ENCODE measurements at places on chromosomes 2 and 18.

DNA sequence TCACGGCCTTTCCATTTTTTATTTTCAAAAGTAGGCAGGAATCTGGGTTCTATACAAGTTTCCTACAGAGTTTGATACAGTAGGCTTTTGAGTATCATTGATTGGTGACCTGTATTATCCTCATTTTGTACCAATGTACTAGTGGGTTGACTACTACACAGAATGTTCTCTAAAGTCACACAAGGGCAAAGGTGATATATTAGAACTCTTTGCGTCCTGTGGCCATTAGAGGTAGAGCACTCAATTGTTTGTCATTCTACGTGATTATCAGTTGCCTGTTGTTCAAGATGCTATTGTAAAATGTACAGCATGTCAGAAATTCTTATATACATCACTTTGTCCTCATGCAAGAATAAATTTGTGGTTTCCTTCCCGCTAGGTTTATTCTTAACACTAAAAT lies 24.8 kb downstream of the WDR75 start:
- DNase-seq: no peak

GRCh38 chr2:30239986-30240752 lies 8.8 kb downstream of the LBH start:
- peak; percentile 49 for DNase-seq

- no peak for DNase-seq
Measured at GRCh38 chr2:233778030-233778429, at the start of gene MROH2A. TSS of gene MROH2A (plus strand) at chr2:233778330. CDS start at chr2:233779359, 1,029 bp downstream.

- no peak for DNase-seq
Measured at GRCh38 chr2:10075571-10076209, 4.5 kb downstream of the CYS1 start.

DNA sequence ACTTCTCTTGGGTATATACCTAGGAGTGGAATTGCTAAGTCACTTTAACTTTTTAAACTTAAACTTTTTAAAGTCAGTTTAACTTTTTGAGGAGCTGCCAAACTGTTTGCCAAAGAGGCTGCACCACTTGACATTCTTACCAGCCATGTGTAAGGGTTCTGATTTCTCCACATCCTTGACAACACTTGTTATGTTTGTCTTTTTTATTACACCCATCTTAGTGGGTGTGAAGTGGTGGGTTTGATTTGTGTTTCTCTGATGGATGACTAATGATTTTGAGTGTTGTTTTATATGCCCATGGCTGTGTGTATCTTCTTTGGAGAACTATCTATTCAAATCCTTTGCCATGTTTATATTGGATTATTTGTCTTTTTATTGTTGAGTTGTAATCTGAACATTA lies 13.6 kb downstream of the ASAP2 start:
- DNase-seq: no peak

DNA sequence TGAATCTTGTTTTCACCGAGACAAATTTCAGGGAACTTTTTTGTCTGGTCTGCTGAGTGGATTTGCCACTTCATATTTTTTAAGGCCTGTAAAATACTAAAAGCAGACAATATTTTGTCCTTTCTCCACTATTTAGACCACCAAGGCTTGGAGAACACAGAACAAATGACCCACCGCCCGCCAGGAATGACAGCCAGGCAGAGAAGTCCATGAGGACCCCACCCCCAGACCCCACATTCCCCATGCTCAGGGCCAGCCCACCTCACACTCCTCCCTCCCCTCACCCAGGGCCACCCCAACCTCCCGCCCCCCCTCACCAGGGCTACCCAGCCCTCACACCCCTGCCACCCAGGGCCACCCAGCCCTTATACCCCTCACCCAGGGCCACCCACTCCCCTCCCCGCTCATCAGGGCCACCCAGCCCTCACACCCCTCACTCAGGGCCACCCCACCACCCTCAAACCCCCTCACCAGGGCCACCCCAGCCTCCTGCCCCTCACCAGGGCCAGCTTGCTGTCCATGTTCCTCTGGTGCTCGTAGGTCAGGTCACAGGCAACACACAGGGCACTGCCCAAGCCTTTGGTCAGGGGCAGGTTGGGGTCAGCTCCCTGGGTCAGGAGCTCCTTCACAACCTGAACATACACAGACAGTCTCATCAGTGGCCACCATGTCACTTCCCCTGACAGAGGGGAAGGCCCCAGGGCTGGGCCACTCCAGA lies 50.6 kb downstream of the ANKMY1 start:
- no peak for DNase-seq

- DNase-seq: no peak
Measured at GRCh38 chr2:102074152-102074783, 68.3 kb upstream of the IL1R1 start.

DNA sequence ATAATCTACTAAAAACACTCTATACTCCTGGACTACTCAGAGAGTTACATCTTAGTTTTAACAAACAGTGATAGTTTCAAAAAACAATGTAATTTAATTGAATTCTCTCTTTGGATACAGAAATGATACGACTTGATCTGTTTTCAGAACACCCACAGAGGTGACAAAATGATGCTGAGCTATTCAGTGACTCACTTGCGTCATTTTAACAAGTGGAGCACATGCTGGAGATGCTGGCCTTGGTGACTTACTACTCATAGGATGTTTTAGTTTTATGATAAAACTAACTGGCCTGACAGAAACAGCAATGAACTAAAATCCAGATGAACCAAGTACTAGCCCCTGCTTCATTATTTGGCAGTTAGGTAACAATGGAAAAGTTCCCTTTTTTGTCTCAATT lies 101.3 kb upstream of the ITGB6 start:
- DNase-seq: no peak

GRCh38 chr2:203164311-203164935 lies 74.4 kb upstream of the CYP20A1 start:
- no peak for DNase-seq

- DNase-seq: no peak
Measured at GRCh38 chr18:79062806-79063205, 6.4 kb upstream of the ATP9B start.

DNA sequence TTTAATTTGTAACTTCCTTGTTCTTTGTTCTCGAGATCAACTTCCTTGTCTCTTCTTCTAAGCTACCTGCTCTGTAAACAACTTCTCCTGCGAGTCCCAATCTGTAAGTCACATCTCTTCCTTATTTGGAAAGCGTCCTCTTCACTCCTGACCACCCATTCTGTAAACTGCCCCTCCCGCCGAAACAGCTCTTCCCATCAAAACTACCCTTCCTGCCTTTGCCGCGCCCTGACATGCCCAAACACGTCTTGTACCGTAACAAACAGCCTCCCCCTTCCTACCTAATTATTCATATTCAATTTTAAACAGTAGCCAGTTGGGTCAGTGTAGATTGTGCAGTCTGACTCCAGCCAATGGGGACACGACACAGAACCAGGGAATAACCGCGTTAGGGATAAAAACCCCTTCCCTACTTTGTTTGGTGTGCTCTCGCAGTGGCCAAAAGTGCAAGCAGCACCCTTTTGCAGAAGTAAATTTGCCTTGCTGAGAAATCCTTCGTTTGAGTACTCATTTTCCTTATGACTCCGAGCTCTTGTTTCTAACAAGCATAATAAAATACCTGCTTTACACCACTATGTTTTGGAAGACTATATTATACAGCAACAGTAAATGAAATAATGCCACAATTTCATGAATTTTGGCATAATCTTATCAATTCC lies 39.8 kb downstream of the PIAS2 start:
- DNase-seq: no peak

DNA sequence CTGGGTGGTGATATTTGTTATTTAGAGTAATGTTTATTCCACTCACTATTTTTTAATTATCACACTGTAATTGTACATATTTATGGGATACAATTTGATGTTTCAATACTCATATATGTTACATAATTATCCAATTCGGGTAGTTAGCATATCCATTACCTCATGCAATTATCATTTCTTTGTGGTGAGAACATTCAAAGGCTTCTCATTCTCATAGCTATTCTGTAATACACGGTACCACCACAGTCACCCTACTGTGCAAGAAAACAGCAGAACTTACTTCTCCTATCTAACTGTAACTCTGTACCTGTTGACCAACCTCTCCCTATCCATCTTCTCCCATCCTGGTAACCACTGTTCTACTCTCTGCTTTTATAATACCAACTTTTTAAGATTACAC lies 4.6 kb downstream of the TBC1D8 start:
- no peak for DNase-seq

GRCh38 chr2:239420082-239420481 lies 19.3 kb upstream of the HDAC4 start:
- no peak for DNase-seq

DNA sequence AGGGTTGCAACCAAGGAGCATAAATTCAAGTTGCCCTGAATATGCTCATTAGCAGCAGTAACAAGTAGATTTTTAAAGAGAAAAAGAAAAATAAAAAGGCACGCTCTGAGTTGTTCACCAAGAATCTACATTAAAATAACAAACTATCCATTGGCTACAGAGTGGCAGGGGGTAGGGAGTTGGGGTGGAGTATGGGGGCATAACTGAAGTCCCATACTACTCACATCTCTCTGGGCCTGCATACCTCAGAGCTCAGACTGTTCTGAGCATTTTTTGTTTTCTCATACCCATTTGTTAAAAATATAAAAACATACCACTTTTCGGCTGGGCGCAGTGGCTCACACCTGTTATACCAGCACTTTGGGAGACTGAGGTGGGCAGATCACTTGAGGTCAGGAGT lies 31.4 kb downstream of the ORC4 start:
- no peak for DNase-seq

- no peak for DNase-seq
Measured at GRCh38 chr2:167572883-167573619, 674.3 kb downstream of the STK39 start.

- DNase-seq: no peak
Measured at GRCh38 chr2:3079959-3080948, 297.4 kb downstream of the EIPR1 start.

GRCh38 chr2:44767691-44768090 lies 173.8 kb upstream of the SIX3 start:
- no peak for DNase-seq

DNA sequence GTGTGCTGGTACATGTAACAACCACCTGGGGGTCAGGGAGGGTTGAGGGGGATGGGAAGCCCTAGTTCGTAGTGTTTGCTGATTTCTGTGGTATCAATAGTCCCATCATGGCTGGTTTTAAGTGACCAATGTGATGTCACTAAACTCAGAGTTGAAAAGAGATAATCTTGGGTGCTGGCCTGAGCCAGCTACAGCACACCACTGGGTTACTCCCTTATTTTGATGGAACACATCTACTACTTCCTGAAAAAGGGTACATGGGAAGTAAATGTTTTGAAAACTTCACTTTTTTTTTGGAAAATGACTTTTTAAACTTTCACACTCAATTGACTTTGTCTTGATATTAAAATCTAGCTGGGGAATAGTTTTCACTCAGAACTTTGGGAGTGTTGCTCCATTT lies 87.0 kb upstream of the CXCR4 start:
- DNase-seq: no peak

- no peak for DNase-seq
Measured at GRCh38 chr2:54444503-54444902, 11.6 kb upstream of the SPTBN1 start.

GRCh38 chr18:9248661-9249060 lies 85.9 kb upstream of the TWSG1 start:
- no peak for DNase-seq

DNA sequence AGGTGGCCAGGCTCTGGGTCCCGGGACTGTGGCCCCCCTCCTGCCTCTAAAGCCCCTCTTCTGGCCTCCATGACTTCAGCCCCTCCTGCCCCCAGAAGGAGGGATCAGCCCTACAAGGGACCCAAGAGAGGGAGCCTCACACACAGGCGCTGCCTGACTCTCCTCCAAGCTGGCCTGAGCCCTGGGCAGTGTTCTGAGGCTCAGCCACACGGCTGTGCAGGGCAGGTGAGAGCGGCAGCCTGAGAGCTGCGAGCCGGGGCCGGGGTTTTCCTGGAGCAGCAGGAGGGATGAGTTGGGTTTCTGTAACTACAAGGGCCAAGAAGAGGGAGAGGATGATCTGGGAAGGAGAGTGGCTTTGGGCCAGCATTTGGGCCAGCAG lies 70.1 kb downstream of the HPCAL1 start:
- no peak for DNase-seq

DNA sequence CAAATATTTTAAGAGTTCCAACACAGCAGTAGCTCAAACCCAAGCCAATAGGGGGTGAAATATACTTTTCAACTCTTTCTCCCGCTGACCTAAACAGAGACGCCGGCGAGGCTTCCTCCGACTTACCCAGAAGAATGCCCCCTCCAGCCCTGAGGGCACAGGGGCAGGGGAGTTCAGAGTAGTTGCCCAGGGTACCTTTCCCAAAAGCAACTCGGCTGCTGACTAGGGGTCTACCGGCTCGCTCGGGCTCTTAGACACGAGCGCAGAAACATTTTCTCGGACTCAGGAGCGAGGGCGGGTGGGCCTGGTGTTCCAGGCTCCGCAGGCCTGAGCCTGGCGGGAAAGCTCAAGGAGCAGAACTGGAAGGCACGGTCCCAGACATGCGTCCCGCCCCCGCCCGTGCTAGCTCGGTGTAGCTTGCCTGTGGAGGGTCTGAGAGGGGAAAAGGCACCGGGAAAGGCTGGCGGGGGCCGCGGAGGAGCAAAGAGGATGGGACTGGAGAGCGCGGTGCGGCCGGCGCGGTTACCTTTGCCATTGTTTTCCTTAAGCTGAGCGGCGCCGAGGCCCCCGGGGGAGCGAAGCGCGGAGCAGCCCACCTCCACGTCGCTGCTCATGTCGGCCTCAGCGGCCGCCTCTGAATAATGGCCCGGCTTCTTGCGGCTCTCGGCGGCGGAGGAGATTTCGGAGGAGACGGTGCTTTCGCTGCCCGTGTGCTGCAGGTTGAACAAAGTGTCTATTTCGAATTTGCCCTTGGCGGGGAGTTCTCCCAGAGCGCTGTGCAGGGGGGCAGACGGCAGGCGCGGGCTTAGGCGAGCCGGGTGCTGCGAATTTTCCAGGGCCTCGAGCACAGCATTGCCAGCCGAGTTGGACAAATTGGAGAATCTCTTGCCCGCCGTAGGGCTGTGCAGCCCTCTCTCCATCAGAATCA lies 674 bp downstream of the EVX2 start:
- no peak for DNase-seq

GRCh38 chr2:220374282-220374681 lies 746.9 kb downstream of the SLC4A3 start:
- no peak for DNase-seq

DNA sequence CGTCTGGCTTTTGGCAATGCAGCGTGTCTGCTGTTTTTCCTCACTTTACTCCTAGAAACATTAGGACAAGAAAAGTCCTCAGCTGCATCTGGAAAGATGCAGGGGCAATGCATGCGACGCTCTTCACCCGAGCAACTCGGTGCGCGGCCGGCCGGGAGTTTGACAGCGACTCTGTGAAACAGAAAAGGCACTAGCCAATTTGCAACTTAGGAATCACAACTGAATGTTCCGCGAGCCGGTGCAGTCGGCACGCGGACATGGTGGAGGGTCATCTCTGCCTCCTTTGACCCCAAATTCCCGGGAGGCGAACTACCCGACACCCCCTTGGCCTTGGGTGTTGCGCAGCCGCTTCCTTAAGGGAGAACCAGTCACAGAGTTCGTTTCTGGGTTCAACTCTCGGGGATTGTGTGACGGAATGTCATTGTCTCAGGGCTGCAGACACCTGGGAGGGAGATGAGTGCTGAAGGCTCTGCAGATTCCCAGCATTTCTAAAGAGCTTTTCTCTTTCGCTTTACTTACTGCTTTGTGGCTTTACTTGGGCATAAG lies 9.8 kb downstream of the NR4A2 start:
- no peak for DNase-seq

GRCh38 chr2:30439879-30440278 lies 7.2 kb upstream of the LCLAT1 start:
- DNase-seq: no peak

- no peak for DNase-seq
Measured at GRCh38 chr2:162566666-162567065, 222.7 kb downstream of the GCA start.

- DNase-seq: no peak
Measured at GRCh38 chr2:222635295-222635694, 20.6 kb downstream of the FARSB start.
